ENCODE measurements at places on chromosomes 4 and X.

DNA sequence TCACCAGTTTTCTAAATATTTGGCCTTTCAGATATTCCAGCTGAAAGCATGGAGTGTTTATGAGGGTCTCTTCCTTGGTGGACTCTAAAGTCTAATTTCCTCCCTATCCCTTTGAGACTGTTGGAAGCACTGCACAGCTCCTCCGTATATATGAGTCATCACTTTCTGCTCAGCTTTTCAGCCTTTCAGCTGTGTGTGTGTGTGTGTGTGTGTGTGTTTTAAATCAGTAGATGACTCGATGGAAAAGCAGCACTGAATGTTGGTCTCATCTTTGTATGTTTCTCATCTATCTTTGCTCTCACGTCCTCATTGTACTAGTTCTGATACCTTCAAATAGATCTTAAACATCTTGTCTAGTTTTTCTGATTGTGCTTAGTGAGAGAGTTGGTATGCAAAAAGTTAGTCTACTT, 81.6 kb downstream of the ZFX start:
- no peak for DNase-seq

DNA sequence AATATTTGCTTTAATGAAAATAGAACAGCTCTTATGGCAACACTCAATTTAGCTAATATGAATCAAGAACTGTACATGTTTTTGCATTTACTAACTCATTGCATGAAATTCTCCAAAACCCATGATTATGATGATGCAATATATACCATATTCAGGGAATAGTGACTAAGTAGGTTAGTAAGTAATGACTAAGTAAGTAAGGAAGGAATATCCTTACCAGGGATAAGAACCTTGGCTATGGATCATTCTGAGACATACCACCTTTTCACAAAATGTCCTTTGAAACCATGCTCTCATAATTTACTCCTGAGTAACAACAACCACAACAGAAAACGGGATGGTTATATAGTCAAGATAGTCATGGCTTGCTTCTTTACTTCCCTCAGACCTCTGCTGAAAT, 1513.0 kb downstream of the STIM2 start:
- DNase-seq = no peak

DNA sequence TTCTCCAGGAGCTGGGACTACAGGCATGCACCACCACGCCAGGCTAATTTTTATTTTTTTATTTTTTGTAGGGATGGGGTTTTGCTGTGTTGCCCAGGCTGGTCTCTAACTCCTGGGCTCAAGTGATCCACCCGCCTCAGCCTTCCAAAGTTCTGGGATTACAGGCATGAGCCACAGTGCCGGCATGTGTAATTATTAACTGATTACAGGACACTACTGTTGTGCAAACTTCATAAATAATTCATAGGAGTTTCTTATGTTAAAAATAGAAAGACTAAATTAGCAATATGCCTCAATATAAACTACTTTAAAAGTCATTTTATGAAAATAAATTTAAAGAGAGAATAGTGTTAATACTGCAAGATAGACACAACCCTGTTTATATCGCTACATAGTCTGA, 221.9 kb downstream of the SNCA start:
- DNase-seq = no peak

DNA sequence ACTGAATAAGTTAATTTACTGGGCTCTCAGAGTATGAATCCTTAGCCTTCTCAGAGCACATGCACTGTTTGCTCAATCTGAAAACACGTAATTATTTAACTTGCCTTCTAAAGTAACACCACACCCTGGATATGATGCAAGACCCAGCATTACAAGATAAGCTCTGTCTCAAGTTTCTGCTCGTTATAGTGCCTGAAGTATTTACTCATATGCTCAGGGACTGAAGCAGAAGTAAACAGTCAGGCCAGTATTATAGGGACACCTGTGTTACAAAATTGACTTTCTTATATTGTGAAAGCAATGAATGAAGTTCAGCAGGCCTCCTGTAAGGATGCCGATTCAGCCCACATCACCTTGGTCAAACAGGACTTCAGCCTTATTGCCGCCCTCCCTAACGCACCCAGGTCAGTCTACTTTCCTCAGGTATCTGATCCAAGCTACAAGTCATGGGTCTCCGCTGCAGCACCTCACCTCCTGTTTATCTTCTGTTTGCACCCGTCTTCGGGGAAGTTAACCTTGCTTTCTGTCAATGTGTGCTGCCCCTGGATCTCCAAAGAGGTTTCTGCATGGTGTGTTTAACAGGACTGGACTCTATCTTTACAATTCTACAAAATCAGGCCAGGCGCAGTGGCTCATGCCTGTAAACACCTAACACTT, 42.8 kb upstream of the KLF3 start:
- DNase-seq = no peak

- DNase-seq = no peak
Observed at GRCh38 chr4:7823416-7823824, 116.2 kb downstream of the AFAP1 start.

DNA sequence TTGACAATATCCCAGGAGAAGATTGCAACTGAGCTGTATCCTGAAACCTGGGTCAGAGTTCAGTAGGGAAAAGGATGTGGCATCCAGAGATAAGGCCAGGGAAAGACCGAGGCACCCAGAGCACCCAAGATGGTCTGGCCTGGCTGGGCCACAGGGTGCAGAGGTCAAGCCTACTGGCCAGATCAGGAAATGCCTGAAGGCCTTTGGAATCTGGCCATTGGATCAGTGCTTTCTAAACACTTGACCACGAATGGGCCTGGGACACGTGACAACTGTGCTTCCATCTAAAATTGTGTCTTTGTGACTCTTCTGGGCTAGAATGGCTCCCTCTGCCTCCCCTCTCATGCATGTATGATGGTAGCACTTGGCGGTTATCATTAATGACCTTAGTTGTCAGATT, 316.9 kb downstream of the EVC2 start:
- DNase-seq = no peak

DNA sequence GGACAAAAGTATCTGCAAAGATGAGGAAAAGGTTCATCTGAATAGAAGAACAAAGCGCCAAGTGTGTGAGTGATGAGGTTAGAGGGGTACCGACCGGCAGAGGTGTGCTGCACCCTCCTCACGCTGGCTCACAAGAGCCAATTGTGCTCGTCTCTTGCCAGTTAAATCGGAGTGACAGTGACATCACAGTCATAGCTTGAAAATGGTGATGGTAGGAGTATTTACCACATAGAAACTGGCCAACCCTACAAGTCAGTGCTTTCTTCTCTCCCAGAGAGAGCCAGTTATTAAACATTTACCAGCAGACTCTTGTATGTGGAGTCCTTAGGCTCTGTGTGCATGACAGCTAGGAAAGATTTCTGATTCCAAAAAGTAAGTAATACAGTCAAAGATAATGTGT, 32.4 kb downstream of the CLDN22 start:
- DNase-seq = no peak

- no peak for DNase-seq
Observed at GRCh38 chr4:38268837-38269236, 308.6 kb downstream of the PTTG2 start.

GRCh38 chr4:38815885-38816782, 11.5 kb upstream of the TLR1 start:
- no peak for DNase-seq

GRCh38 chrX:5979338-5979737, 249.3 kb downstream of the NLGN4X start:
- DNase-seq = no peak

GRCh38 chr4:75869100-75869499, 33.2 kb downstream of the PPEF2 start:
- no peak for DNase-seq

- DNase-seq = no peak
Observed at GRCh38 chr4:104966349-104967033, 180.2 kb upstream of the TET2 start.

- DNase-seq = no peak
Observed at GRCh38 chr4:115158296-115158695, 44.9 kb upstream of the NDST4 start.

GRCh38 chrX:81082649-81083048, 119.1 kb downstream of the HMGN5 start:
- no peak for DNase-seq

DNA sequence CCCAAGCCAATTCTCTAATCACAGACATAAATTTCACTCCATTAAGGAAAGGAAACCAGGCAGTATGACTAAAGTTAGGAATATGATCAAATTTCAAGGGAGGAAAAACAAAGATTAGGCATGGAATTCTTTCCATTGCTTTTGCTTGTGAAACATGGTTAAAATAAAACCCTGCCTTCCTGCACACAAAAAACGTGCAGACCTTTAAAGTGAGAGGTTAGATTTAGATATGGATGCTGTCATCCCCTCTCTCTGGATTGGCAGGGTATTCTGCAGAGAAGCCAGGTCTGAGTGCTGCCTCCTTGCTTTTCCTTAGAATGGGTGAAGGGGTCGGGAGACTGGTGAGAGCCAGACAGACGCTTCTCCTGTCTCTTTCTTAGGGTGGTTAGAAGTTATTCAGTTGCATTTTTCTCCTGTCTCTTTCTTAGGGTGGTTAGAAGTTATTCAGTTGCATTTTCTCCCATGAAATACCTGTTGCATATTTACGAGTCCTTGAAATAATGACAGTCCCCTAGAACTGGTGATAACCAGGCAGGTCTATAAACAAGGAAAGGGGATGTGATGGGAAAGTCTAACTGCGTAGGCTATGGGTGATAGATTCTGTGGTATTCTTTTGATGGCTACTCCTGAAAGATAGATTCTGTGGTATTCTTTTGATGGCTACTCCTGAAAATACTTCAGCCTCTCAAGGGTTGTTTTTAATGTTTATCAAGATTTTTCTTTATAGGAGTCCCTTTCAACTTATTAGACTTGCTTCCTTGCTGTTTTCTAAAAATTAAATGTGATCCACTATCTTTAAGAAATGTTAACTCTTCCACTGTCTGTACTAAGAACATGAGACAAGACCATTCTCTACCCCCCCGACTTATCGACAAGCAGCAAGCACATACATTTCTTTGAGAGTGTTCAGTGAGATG, 163.6 kb downstream of the SPRY1 start:
- no peak for DNase-seq

DNA sequence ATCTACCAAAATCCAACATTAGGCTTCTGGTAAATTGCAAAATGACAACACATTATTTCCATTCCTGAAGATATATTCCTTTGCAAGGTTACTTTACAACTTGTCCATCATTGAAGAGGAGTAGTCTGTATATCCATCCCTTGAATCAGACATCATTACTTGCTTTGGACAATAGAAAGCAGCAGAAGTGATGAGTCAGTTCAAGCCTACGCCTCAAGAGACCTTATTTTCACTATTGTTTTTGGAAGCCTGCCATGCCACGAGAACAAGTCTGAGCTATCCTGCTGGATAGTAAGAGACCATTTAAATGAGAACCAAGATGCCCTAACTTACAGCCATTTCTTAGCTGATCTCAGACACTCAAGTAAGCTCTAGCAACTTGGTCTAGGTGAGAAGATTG, 246.0 kb upstream of the HHIP start:
- DNase-seq = no peak

GRCh38 chr4:88106205-88106604, 52.2 kb downstream of the ABCG2 start:
- DNase-seq = no peak

DNA sequence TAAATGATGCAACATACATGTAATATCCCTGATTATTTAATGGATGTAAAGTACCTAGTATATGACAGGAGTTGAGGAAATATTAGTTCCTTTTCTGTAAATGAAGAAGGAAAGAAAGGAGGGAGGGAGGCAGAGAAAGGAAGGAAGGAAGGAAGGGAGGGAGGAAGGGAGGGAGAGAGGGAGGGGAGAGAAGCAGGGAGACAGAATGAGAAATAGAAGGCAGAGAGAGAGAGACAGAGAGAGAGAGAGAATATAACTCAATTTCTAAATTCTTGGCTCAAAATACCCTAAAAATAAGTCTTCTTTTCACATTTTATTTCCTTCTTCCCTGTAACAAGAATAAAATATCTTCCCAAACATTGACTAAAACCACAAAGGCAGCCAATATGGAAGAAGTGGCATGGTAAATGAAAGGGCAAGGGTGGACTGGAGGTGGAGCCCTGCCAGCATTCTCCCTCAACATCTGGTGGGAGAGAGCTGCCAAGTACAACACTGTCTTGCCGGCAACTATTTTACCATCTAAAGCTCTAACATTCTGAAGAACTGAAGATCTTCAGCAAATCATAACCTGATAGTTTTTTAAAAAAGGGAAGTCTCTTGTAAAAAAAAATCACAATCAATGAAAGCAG, 245.1 kb downstream of the PPP3CA start:
- DNase-seq = no peak

DNA sequence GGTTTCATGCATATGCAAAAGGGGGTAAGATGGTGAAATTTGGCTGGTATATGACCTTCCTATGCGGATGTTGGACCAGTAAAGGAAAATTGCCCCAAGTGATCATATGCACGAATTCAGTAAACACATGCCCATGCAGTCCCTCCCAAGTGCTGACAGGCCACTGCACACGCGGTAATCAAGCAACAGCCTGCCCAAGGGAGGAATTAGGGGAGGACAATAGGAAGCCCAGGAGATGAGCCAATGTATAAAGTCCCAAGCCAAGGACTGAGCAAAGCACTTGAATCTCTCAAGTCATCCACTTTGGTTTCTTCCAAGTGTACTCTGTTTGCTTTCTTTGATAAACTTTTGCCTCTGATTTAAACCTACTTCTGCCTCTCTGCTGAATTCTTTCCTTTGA, 21.1 kb downstream of the MAGEB16 start:
- DNase-seq = no peak

- DNase-seq = no peak
Observed at GRCh38 chrX:78140206-78140605, 756 bp upstream of the TAF9B start.

- DNase-seq = no peak
Observed at GRCh38 chr4:40165916-40166315, 30.9 kb upstream of the RHOH start.

- no peak for DNase-seq
Observed at GRCh38 chr4:159010563-159011260, 92.2 kb upstream of the RAPGEF2 start.

GRCh38 chr4:119124352-119124751, 11.3 kb upstream of the MYOZ2 start:
- DNase-seq = no peak

DNA sequence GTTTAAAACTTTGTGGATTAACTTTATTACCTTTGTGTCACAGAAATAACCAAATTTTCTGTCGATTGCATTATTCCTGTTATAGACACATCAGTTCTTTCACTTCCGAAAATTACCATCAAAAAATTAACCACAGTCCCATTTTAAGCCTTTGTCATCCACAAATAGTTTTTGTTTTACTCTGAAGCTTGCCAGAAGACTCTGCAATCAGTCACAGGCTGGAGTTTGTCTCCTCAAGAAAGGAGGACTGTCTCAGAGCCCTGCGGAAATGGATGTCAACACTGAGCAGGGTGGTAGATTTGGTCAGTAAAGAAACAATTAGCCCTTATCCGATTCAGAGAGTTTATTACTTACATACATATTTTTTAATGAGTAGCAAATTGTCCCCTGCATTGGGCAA, 20.1 kb upstream of the TCEAL4 start:
- DNase-seq = no peak

GRCh38 chr4:11475871-11476270, 47.2 kb upstream of the HS3ST1 start:
- DNase-seq = no peak

Data from T-helper 9 cell (primary cell).